ENCODE measurements at places on chromosomes 16 and 17.

GRCh38 chr16:73874324-73874723 lies 422.3 kb upstream of the PSMD7 start:
- DNase-seq: no peak

DNA sequence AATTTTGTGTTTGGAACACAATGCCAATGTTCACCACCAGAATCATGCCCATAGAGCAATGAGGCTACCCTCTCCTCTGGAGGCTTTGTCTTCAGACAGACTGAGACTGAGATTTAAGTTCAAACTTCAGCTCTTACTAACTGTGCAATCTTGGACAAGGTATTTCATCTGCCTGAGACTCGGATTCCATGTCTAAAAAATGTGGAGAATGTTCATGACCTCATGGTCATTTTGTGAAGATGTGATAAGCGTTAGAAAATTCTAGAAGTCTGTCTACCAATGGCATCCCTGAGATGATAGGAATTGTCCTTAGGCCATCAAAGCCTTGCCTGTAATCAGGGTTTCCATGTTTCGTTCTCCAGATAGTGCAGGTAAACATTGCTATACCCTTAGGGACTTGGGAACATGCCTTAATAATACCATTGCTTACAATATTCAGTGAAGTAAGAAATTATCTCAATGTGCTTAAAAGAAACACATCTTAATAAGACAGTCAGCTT lies 388.2 kb upstream of the MAF start:
- no peak for DNase-seq

GRCh38 chr16:2912330-2913199 lies 834 bp downstream of the FLYWCH1 start:
- no peak for DNase-seq

GRCh38 chr16:67489401-67490083 lies 6.2 kb upstream of the AGRP start:
- DNase-seq: no peak

DNA sequence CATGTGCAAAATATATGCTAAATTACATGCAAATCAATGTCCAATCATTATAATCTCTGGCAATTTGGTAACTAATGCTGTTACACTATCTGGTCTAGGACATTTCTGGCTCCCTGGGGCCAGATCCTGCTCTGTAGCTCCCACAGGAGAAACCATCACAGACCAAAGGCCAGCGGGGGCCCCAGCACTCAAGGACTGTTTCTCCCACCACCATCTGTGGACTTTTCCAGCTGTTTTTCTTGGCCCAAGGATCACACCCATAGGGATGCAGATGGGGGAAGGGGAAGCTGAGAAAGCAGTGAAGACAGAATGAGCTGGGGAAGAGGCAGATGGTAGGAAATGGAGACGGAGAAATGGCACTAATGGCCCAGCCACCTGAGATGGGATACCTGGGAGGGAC lies at the start of gene HIGD1B:
Gene HIGD1B (plus strand): TSS at position 298 of the 400 bp plus-strand sequence. CDS start 270 bp downstream, outside the sequence.
- DNase-seq: no peak

- DNase-seq: no peak
Observed at GRCh38 chr17:4605826-4606225, 21.5 kb downstream of the SMTNL2 start.

GRCh38 chr17:21239680-21240368 lies 13.4 kb downstream of the NATD1 start:
- no peak for DNase-seq

GRCh38 chr17:17511881-17512858 lies 16.0 kb upstream of the RASD1 start:
- no peak for DNase-seq

DNA sequence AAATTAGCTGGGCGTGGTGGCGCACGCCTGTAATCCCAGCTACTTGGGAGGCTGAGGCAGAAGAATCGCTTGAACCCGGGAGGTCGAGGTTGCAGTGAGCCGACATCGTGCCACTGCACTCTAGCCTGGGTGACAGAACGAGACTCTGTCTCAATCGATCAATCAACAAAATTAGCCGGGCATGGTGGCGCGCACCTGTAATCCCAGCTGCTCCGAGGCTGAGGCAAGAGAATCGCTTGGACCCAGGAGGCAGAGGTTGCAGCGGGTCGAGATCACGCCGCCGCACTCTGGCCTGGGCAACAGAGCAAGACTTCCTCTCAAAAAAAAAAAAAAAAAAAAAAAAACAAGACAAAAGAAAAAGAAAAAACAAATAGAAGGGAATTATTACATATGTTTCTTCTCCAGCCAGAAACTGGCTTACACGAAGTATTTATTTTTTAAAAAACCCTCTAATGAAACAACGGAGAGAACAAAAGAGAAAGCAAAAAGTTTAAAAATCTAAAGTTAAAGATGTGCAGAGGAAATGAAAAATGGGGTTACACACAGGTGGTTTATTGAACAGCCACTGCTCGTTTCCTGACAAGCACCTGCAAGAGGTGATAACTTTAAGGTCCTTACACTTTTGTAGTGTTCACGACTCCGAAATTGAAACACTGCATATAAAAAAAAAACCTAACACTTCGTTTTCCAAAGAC lies 1.4 kb downstream of the SYNRG start:
- DNase-seq: no peak

DNA sequence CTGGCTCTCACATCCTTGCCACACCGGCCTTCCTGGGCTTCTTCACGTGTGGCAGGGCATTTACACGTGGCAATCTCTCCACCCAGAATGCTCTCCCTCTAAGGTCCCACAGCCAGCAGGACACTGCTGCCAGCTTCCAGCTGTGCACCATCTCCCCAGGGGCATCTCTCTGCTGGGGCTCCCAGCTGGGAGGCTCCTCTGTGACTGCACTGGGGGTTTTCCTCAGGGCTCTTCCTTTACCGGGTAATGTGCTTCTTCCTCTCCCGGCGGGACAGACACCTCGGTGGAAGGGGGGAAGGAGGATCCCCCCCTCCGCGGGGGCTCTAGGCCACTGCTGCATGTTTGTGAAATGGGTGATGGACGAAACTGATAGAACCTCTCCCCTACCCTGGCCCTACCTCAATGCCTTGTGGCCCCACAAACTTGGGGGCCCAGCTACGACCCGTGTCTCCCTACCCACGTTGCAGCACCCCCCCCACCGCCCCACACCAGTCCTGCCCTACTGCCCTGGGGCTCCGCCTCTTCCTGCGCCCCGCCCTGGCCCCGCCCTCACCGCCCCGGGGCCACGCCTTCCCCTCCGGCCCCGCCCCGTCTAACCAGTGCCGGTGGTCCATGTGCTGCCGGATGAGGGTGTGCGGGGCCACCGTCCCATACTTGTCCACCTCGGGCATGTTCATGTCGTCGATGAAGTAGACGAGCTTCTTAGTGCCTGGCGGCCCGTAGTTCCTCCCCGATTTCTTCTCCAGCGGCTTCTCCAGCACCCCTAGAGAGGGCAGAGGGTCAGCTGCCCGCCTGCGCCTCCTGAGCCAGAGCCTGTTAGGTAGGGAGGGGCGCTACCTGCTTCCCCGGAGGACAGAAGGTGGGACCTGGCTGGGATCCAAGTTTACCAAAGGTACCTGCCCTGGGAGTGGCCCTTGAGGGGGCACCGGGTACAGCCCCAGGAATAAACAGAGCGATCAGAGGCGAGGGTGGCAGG lies 92.6 kb downstream of the DNAH17 start:
- DNase-seq: peak; percentile 41

DNA sequence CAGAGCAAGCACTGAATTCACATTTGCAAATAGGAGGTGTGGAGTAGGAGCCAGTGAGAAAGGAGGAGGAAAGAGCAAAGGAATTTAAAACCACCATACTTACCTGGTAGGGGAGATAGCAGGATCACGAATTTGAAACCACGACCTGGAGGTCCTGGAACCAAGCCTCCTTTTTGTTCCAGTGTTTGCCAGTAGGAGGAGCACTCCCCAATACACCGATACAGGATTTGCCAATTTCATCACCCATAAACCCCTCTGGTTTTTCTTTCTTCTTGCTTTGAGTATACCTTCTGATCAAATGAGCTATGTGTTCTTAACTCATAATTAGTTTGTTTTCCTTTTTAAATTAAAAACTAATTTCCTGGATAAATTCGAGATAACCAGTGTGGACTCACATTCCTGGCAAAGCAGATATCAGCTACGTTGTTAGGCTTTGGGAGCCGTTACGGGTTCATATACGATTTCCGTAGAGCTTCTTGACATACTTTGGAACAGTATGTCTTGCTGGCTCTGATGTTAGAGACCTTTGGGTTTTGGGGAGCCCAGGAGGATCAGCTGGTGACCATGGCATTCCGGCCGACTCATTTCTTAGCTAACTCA lies 22.7 kb downstream of the BCO1 start:
- peak; percentile 44 for DNase-seq

DNA sequence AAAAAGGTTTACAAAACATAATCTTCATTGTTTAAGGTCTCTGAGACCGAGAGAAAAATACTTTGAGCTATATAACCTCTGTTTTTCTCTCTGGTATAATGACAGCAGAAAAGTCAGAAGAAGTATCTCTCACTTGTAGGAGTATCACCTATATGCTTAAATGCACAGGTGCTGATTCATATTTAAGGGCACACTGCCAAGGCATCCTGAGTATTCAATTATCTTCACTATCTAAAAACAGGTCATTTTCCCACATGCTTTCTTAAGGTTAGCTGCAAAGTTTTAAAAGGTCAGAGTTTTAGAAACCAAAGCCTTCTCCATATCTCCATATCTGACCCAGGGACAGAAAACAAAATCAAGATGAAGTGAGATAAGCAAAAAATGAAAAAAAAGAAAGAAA lies 99.3 kb upstream of the C17orf78 start:
- DNase-seq: no peak

GRCh38 chr17:48515925-48516900 lies 14.6 kb downstream of the HOXB1 start:
- DNase-seq: no peak
